ENCODE measurements at places on chromosomes 5 and 9.

DNA sequence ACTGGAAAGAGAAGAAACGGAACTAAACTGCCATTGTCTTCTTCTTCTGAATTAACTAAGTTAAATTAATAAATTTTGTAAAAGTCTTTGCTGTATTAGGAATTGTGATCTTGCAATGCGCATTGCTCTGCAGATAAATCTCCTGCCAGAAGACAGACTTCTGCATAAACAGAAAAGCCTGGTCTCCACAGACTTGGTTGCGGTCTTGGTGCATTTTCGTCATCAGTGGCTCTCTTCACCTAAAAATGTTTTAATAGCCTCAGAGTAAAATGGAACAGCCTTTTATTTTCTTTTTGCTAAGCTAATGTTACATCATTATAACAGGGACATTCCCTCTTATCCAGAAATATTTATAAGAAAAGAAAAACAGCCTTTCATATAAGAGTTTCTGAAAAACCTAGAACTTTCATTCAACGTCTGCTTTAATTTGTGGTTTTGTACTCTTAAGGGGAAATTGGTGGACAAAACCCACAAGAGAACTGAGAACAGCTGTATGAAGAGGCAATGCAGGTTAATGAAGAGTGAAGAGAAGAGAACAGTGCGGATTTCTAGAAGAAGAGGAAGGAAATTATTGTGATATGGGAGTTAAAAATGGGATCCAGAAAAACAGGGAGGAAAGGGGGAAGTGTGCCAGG, 10.1 kb downstream of the IFNA5 start:
- DNase-seq: no peak

GRCh38 chr5:142847898-142848790, 78.0 kb downstream of the ARHGAP26 start:
- no peak for DNase-seq

- no peak for DNase-seq
Observed at GRCh38 chr9:126630458-126631237, 16.9 kb downstream of the LMX1B start.

DNA sequence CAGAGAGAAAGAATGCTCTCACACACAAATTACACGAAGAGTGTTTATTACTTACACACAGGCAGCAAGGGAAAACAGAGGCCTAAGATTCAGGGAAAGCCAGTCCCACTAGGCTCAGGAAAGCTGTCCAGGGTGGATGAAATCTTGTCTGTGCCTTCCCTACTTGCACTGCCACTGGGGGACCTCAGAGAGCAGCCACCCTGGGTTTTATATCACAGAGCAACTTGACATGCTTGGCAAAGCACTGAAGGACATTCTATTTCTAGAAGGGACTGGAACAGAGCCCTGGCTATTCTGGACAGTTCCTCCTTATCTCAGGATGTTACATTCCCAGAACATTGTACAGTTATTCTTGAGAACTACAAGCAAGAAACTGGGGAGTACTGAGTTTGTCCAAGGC, 7.5 kb upstream of the PRSS3 start:
- no peak for DNase-seq

DNA sequence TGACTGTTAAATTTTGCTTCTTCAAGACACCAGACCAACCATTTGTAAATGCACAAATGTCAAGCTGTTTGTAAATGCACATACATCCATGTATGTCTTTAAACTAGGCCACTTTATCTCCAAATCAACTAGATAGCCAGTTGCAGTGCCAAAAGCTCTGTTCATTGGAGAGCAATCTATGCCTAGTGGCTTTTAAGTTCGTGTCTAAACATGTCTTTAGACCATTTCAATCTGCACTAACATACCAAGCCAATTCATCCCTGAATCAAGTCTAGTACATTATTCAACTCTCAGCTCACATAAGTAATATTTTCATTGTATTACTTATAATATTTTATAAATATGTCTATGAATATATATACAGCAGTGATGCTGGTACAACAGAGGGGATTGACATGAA, 985.9 kb downstream of the CDH18 start:
- no peak for DNase-seq

DNA sequence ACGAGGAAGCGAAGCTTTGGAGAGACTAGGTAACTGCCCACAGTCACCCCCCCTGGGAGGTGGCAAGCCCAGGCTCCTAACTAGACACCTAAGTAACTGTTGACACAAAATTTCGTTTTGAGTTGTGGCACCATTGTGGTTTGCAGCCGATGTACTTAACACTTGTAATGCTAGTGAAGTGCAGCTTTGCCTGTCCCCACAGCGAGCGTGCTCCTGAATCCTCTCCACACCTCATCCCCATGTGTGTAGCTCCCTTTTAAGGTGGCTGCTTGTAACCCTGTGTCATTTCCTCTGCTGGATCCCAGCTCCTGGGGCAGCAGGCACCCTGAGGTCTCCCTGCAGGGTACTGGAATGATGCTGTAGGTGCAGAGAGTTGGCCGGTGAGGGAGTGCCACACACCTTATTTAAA, 114.9 kb downstream of the TRIO start:
- DNase-seq: no peak

GRCh38 chr5:68189613-68190012, 25.9 kb upstream of the PIK3R1 start:
- DNase-seq: no peak

- no peak for DNase-seq
Observed at GRCh38 chr9:127280880-127281660, 16.5 kb downstream of the GARNL3 start.

GRCh38 chr9:22913518-22913917, 466.9 kb downstream of the DMRTA1 start:
- DNase-seq: no peak

GRCh38 chr9:4654538-4654937, 7.6 kb upstream of the PLPP6 start:
- DNase-seq: no peak

GRCh38 chr5:80761966-80762365, 107.2 kb upstream of the DHFR start:
- no peak for DNase-seq

- no peak for DNase-seq
Observed at GRCh38 chr9:75996726-75997125, 106.3 kb downstream of the PCSK5 start.

GRCh38 chr5:132180134-132180745, 47.4 kb downstream of the P4HA2 start:
- no peak for DNase-seq

DNA sequence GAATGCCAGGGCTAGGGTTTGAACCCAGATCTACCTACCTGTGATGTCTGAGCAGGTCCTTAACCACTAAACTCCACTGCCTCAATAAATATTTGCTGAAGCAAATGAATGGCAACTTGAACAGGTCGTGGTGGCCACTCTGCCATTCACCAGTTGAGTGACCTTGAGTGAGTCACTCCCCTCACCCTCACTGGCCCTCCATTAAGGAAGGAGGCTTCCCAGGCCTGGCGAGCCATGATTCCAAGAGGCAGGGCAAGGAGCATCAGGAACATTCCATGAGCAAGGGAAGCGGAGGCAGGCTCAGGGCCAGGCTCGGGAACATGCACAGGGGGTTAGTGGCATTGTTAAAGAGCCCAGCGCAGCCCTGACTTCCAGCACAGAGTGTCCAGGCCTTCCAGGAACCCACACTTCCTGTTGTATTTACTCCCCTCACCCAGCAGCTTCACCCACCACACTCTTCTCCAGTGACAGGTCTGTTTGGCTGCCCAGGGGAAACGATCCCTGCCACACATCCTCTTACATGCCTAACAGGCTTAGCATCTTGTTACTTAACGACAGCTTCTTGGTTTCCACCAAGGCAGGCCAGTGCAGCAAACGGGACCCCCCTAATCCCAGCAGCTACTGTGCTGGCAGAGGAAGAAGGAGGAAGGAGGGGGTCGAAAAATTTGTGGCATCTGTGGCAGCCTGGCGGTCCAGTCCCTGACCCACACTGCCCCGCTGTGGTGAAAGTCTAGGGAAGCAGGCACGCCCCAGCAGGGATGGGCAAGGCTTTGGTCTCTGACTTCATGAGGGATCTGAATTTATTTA, 43.7 kb upstream of the TTC1 start:
- no peak for DNase-seq

DNA sequence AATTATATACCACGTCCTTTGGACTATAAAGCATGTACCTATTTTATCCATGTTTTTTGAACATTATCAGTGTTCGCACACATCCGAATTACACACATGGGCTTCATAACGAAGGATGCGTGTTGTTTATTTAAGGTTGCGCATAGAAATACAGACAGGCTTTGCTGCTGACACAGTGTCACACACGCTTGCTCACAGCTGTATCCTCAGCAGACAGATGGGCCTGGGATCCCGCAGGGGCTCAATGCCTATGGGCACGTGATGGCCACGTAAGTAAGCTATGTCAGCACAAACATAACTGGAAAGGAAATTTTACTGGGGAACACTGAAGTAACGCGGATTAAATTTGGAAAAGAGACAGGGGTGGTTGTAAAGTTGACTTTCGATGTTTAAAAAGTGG, 76.6 kb downstream of the OTULIN start:
- no peak for DNase-seq

GRCh38 chr5:95883185-95884016, 60.9 kb upstream of the GLRX start:
- DNase-seq: no peak

GRCh38 chr9:89743573-89744254, 138.9 kb downstream of the GADD45G start:
- DNase-seq: no peak

DNA sequence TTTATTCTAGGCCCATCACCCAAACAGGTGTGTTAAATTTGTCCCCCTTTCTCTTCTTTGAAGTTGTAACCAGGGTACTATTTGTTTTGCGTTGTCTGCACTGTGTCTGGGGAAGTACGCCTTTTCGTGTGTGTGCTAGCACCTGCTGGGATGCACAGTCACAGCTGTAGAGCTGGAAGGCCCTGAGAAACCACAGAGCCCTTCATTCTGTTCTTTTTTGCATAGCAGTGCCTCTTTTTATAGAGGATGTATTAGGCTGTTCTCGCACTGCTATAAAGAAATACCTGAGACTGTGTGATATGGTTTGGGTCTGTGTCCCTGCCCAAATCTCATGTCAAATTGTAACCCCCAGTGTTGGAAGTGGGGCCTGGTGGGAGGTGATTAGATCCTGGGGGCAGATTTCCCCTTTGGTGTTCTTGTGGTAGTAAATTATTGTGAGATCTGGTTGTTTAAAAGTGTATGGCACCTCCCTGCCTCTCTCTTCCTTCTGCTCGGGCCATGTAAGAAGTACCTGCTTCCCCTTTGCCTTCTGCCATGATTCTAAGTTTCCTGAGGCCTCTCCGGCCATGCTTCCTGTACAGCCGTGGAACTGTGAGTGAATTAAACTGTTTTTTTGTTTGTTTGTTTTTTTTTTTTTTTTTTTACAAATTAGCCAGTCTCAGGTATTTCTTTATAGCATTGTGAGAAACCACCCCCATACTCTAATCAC, 14.0 kb downstream of the SEC61B start:
- DNase-seq: no peak

DNA sequence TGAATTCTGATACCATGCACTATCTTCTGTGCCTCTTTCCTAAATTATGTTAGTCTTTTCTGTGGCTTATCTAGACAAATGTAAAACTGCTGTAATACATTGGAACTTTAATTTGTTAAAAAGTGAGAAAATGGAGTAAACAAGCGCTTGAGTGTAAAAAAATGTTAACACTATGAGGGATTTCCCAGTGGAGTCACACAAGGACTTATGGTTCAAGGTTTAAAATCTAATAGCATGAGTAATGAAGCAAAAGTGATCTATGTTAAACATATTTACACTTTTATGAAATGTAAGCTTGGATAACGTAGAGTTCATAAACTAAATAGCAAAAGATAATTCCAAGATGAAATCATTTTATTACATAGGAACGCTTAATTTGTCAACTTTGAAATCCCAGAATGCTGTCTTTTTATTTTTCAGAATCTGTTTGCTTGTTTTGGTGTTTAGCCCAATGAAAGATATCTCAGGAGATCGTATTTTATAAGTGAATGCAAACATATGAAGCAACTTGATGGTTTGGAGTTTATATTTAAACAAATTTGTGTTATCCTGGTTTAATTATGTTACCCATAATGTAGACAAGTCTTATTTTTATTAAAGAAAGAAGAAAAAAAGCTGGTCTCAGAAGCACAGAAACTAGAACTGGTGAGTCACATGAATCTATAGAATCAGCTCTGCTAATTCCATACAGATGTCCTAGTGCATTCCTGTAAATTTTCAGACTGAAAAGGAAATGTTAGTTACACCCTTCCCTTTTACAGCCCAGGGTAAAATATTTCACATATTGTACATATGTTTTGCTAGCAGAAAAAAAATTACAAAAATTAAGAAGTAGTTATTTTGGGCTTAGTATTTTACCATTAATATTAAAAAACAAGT, 34.2 kb upstream of the FBN2 start:
- DNase-seq: no peak

Data from NCI-H1048 (cell line).